ENCODE measurements at places on chromosomes 11 and 22.

- DNase-seq = no peak
Measured at GRCh38 chr11:61893981-61894380, 2.6 kb upstream of the FADS3 start.

DNA sequence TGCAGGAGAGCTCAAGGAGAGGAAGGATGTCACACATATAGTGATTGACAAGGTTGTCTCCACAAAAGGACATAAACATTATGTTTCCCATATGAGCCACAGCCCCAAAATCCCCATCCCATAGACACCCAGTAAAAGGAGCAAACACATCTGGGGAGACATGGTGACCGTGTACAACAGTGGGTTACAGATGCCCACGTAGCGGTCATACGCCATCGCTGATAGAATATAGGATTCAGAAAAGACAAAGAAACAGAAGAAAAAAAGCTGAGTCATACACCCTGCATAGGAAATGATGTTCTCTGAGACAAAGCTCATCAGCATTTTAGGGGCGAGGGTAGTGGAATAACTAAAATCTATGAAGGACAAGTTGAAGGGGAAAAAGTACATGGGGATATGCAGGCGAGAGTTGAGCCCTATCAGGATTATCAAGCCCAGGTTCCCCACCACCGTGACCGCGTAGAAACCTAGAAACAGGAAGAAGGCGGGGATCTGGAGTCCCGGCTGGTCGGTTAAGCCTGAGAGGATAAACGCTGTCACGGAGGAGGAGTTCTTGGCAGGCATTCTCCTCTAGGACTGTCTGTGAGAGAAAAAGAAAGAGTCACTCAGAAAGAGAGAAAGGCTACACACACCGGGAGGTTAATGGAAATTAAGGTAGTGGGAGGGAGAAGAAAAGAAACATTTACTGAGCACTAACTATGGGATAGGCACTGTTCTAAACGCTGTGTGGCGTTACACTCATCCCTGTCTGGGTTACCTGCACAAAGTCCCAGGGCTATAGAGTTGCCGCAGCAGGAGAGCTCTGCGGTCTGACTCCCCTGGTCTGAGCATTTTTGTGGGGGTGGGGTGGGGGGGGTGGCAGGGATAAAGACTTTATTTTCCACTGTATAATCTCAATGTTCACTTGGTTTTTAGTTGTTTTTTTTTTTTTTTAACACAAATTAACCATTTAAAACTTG lies 36.1 kb upstream of the OR8B8 start:
- no peak for DNase-seq

DNA sequence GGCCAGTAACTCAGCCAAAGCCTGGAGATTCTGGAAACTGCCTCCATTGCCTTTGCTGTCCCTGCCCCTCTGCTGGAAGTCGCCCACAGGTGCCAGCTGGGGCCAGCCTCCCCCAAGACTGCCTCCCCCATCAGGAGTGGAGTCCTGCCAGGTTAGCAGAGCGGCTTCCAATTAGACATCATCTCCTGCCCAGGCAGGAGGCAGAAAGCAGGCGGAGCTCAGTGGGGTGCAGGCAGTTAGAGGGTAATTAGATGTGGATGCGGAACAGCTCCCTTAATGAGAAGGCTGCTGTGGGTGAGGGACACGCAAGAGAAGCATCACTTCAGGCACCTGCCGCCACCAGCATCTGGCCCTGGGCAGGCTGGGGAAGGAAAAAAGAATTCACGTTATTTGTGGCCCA lies 90.9 kb upstream of the TP53I11 start:
- DNase-seq = no peak

DNA sequence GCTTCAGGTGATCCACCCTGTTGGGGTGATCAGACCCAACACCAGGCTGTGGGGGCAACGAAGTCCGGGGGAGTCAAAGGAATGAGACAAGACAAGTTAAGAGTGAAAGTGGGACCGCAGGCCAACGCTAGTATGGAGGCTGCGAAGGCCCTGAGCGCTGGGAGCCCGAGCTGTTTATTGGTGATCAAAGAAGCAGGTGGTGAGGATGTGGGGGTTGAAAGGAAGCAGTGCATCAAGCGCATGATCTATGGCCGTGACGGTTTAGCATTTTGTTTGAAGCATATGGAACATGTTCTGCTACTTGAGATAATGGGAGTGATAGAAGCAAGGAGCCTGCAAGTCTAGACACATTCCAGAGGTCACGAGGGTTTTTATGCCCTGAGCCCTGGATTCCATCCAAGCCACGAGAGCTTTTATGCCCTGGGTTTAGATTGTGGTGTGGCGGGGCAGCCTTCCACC lies 49.5 kb downstream of the MCHR1 start:
- no peak for DNase-seq

DNA sequence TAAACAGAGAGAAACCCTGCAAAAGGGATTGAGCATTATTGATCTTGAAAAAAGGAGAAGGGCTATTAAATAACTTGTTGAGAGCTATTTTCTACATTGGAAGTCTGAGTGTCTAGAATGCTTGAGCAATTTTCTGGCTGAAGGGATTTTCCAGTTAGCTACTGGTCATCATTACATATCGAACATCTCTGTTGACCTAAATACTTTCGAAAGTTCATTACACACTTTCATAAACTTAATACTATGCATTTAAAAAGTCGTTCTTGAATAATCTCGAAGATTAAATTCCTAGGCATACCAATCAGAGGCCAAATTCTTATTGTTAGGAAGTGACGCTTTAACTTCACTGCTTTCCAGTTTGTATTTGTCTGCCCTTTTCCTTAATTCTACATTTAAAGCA lies 13.7 kb downstream of the ETS1 start:
- DNase-seq = no peak

DNA sequence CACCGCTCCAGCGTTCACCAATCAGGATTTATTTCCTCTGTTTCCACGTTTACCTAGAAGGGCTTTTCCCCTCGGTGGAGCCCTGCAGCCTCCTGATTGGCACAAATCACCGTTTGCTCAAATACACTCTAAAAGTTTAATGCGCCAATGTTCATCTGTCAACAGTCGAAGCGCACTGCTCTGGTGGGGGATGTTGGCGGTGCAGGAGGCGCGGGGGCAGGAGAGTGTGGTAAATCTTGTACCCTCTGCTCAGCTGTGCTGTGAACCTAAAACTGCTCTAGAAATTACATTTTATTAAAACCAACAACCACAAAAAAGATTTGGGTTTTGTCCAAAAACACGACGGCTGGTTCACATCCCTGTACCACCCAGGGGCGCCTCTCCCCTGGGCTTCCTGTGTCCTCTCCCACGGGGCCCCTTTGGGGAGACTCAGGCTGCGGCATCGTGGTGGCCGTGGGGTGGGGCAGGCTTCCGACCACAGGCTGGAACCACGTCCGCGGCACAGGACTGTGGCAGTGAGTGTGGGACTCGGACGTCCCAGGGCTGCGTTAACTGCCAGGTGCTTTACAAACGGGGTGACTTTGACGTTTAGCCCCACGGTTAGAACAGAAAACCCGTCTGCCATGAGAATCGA lies 13.5 kb downstream of the TTLL8 start:
- DNase-seq = no peak

- no peak for DNase-seq
Measured at GRCh38 chr11:9840460-9841004, 176.7 kb downstream of the SWAP70 start.

DNA sequence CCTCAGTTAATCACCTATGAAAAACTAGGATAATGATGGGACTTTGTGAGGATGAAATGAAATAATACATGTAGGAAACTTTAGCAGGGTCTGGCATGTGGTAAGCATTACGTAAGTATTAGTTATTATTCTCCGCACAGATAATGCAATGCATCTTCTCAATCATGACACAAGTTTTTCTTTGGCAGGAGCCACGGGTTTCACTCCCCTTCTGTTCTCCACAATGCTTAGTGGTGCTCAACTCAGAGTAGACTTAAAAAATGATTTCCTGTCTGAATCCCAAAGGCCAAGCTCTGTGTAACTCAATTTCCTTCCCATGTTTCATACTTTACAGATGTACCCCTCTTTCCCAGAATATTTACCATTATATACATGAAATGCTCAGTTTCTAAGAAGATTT lies 82.9 kb downstream of the CCDC34 start:
- DNase-seq = no peak

- DNase-seq = no peak
Measured at GRCh38 chr11:112795911-112796649, 165.1 kb upstream of the NCAM1 start.

DNA sequence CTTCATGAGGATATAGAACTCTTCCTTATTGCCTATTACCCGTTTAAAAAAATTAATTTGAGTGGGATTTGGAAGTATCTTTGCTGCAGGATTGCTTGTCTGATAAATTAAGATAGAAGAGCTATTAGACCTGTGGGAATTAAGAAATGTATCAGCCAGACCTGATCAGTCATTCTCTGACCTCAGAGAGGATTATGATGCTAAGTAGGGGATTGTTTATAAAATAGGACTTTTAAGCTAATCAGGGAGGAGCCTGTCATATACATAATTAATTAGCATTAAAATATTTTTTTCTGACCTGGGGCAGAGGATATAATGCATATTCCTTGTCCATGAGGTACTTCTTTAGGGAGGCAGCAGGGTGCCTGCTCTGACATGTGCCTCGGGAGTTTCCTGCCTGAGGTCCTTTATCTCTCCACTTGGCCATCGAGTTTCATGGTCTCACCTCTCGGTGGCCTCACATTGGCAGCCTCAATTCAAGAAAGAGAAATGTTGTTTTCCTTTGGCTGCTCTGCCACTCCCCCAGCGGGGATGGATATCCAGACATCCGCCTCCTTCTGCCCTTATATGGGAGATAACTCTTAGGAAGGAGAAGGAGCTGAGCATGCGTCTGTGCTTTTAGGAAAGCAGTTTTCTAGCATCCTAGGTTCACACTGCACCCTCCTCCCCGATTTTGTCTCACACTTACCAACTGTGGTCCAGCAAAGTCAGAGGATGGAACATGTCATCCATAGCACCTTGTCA lies 41.1 kb downstream of the DIXDC1 start:
- DNase-seq = no peak

GRCh38 chr11:113168354-113169342 lies 145.7 kb upstream of the TTC12 start:
- DNase-seq = no peak

GRCh38 chr11:72471005-72471898 lies 36.9 kb upstream of the CLPB start:
- peak; percentile 46 for DNase-seq

- no peak for DNase-seq
Measured at GRCh38 chr11:38646382-38646781, 2048.3 kb upstream of the RAG2 start.

GRCh38 chr11:100673063-100673462 lies 14.0 kb upstream of the ARHGAP42 start:
- no peak for DNase-seq

DNA sequence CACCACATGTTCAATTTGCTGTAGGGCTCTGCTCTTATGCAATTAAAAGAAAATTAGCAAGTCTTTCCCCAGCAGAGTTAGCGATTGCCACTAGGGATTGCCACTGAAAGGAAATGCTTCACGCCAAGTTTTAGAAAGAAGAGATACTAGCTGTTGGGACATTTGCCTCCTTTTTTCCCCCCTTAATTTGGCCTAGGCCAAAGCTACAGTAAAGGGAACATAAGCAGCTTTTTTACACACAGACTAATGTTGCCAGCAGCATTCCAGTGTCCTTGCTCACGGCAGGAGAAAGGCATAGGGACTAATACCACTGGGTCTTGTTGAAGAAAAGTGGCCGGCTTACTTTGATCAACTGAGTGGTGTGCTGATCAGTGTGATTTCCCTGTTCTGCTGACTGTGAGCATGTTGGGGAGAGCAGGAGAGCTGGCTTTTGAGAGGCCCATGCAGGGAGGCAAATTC lies 71.2 kb downstream of the PHF21A start:
- DNase-seq = no peak

GRCh38 chr11:46353698-46354097 lies 6.4 kb downstream of the DGKZ start:
- no peak for DNase-seq

GRCh38 chr11:16818284-16818683 lies 79.8 kb downstream of the C11orf58 start:
- DNase-seq = no peak

GRCh38 chr11:134843735-134844134 lies 431.7 kb upstream of the B3GAT1 start:
- DNase-seq = no peak

GRCh38 chr11:19432370-19433061 lies 191.8 kb upstream of the E2F8 start:
- no peak for DNase-seq

- no peak for DNase-seq
Measured at GRCh38 chr11:98834776-98835175, 186.0 kb upstream of the CNTN5 start.

DNA sequence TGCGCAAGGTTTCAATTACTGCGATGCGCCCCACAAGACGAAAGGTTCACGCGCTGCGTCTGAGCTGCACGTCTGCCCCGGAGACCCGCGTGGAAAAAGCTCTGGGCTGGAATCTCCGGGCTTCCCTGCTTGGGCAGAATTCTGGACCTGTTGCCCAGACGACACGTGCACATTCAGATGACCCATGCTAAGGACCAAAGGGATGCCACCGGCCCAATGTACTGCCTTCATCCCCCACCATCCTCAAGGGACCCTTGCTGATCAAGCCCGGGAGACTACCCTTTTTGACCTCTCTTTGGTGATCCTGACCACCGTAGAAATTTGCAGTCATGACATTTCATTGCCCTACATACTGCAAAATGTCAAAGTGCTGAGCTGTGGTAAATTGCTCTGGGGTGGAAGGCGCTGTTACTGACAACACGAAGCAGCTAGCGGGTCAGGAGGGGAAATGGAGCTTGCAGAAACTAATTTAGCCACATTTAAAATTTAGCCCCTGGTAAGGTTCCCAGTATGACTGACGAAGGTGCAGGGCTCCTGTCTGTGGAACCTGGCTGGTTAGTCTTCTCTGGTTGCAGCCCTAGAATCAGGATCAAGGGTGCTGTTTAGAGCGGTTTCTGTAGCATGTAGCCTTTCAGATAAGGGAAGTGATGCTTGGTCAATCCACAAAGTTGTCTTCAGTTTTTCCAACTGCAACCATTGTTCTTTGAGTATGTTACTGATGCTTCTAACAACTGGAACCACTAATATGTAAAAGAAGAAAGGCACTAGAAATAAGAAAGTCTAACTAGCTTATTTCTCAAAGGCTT lies 81.9 kb downstream of the PRR5L start:
- no peak for DNase-seq

DNA sequence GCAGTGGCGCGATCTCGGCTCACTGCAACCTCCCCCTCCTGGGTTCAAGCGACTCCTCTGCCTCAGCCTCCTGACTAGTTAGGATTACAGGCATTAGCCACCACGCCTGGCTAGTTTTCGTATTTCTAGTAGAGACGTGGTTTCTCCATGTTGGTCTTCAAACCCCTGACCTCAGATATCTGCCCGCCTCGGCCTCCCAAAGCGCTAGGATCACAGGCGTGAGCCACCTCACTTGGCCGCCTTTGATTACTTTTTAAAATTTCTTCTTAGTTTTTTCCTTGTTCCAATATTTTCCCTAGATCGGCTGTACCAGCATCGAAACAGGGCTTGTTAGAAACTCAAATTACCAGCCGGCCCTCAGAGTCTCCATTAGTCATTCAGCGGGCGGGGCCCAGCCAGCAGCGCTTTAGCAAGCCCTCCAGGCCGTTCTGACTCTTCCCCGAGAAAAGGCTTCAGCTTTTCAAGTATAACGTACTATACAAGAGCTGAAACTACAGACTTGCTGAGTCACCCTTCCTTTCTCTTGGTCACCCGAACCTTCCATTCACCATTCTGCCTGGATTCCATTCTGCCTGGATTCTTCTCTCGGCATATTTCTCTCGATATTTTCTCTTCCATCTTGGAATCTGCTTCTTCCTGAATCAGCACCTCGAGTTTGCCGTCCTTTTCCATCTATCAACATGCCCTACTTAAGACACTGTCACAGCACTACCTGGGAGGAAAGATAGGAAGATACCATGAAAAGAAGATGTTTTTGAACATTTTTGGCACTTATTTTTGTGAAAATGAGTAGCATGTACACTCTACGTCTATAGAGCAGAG lies 6.7 kb upstream of the CAPRIN1 start:
- DNase-seq = no peak

Data from HuH-7.5 (cell line).